Smooth muscle cell of the coronary artery (primary cell): ENCODE measurements at places on chromosomes 4 and X. TPM values are rescaled to one million over a fixed set of nuclear protein-coding genes. Genes with fewer than 3 reads are reported as not detected.

The SLC34A2 gene
- total RNA-seq: not detected in 2 replicates

The BCORL1 gene
- 0.94 and 1.7 TPM in 2 replicates for total RNA-seq

The IGFBP7 gene
- total RNA-seq: 267 and 1,374 TPM in 2 replicates

The NDP gene
- total RNA-seq: 1.2 and 1.7 TPM in 2 replicates

The ARMCX1 gene
- total RNA-seq: 42.5 and 57.7 TPM in 2 replicates

The CXorf65 gene
- total RNA-seq: not detected in 2 replicates

The FUNDC2 gene
- 39.4 and 59.9 TPM in 2 replicates for total RNA-seq

The CXCL11 gene
- not detected in 2 replicates for total RNA-seq

The ACSL4 gene
- total RNA-seq: 89.1 and 90.0 TPM in 2 replicates

The KLB gene
- not detected in 2 replicates for total RNA-seq

The GLRA3 gene
- total RNA-seq: not detected in 2 replicates

The SLIT2 gene
- 23.8 and 36.9 TPM in 2 replicates for total RNA-seq
